ENCODE measurements at places on chromosomes 3 and 15.

DNA sequence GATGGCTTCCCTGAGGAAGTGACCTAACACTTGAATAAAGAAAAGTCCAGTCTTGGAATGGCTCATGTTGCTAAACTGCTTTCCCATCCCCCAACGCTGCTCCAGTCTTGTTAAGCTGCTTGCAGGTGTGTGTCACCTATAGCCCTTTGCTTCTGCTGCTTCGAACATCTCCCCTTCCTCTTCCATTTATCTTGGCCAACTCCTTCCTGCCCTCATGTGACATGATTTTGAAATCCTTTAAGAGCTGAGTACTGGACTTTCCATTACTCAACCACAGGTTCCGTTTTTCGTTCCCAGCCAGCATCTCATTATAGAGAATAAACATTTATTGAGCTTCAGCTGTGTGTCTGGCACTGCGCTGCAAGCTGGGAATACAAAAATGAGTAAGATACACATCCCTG, 1.7 kb downstream of the ATG7 start:
- no peak for DNase-seq

- no peak for DNase-seq
Observed at GRCh38 chr3:127483005-127483641, 107.4 kb downstream of the TPRA1 start.

DNA sequence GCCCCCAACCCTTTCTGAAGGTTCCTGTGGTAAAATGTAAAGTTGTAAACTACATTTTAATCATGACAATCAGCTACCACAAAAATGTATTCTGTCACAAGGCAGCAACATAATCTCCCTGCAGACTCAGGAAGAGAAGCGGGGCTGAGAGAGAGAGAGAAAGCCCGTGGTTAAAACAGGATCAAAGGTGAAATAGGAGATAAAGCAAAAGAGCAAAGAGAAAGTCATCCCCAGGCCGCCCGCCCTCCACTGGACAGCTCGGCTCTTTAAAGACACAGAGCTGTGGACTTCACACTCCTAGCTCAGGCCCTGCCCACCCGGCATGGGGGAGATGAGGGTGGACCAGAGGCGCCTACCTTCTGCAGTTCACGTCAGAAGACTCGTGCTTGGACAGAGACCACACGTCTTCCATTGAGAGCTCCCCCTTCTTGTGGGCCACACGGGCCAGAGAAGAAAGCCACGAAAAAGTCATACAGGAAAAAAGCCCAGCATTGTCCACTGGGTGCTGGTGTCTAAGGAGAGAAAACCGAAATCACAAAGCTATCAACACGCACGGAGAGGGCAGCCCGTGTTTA, 29.4 kb downstream of the ABCC5 start:
- DNase-seq, result no peak

- peak; percentile 13 for DNase-seq
Observed at GRCh38 chr3:127525373-127525772, 65.2 kb downstream of the TPRA1 start.

GRCh38 chr3:112734171-112734570, 93.2 kb upstream of the CCDC80 start:
- DNase-seq, result no peak

- no peak for DNase-seq
Observed at GRCh38 chr15:93496888-93497287, 407.9 kb upstream of the RGMA start.

DNA sequence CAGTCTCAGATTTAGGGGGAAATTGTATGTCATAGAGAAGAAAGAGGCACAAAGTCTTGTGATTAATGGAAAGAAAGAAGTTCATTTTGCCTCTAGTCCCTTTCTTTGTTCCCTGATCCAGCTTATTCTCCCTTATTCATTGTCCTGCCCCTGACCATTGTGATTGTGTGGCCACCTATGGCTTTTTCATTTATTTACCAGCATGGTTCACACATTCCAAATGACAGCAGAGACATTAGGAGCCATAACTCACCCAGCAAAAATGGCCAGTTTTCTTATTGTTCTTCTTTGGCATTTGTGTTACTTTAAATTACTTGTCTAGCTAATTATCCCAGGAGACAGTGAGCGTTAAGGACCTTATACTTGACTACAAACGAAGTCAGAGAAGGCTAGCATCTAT, 36.3 kb upstream of the SGO1 start:
- DNase-seq, result no peak

GRCh38 chr15:24877174-24877573, 77.6 kb upstream of the SNRPN start:
- DNase-seq, result no peak

GRCh38 chr3:71618538-71618937, 35.0 kb upstream of the FOXP1 start:
- no peak for DNase-seq

DNA sequence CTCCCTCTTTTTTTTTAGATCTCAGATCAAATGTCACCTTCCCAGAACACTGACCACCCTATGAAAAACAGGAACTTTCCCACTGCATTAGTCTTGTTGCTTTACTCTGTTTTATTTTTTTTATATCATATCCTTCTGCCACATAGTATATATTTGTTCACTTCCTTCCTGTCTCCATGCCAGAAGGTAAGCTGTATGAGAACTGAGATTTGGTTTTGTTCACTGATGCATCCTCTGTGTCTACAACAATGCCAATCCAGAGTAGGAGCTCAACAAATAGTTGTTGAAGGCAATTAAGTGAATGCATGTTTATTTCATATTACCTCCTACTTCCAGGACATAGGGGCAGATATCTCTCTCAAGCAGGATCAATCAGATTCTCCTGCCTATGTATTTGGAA, 114.4 kb downstream of the TPRG1 start:
- DNase-seq, result no peak

GRCh38 chr3:101862416-101863165, 13.3 kb downstream of the NFKBIZ start:
- no peak for DNase-seq

DNA sequence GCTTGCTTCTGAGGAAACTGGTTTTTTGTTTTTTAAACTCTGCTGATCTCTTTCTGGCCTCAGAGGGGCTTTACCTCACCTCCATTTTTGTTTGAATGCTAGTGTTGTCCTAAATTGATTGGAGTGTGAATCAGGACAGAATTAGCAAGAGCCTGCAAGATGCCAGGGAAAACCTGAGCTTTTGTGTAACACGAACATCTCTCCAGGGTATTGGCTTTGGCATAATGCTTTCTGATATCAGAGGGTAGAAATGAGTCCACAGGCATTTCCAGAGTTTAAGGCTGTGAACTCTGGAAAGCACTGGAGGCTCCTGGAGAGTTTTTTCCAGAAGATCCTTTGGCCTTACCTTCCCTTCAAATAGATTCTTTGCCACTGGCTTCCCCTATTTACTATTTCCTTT, 87.1 kb downstream of the WDR76 start:
- DNase-seq, result no peak

DNA sequence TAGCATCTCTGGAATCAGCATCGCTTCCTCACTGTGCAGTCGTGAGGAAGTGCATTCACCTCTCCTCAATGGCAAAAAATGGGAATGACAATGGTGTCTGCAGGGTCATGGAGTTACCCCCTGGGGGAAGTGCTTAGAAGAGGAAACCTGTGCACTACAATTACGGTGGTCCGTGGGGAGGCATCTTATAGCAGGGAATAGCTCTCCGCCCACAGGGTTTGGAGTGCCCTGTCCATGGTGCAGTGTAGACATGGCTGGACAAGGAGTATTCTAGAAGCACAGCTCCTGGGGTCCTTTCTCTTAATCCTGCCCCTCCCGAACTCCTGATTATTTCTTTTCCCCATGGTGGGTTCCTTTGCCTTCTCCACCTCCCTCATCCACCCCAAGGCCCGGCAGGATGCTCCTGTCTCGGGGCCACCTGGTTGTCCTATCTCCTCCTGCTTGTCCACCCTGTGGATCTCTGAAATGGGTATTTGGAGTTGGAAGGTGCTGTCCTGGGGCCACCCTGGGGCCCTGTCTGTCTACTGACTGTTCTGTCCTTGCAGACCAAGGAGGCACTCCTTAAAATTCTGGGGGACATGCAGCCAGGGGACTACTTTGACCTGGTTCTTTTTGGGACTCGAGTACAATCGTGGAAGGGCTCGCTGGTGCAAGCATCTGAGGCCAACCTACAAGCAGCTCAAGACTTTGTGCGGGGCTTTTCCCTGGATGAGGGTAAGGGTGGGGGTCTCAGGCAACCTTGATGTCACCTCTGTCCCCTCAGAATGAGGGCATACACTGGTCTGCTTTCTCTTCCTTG, 5.2 kb downstream of the ITIH1 start:
- DNase-seq, result no peak

DNA sequence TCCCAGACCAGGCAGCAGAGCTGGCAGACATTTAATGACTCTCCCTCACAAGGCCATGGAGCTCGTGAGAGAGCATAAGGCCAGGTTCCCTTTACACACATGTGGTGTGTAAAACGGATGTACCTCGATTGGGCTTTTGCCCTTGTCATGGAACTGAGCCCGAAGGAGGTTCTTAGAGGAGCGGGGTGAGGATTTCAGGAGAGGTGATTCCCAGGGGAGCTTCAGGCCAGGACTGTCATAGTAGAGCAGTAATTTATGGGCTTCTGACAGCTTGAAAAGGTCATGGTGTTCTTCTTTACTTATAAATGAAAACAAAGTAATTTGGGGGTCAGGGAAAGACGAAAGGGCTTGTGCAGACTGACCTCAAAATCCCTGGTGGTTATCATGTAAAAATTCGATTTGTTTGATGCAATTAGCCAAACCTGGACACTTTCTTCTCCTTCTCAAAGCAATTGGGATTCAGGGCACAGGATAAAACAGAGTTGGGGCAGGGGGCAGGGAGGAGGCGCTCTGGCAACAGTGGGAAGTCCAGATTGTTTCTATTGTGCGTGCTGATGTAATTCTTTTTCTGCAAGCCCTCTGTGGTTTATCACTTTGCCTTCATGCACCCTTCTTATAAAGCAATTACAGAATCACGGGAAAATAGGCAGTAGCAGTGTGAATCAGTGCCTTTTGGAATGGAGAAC, 51.0 kb downstream of the CACNA1D start:
- DNase-seq, result no peak

- peak; percentile 5 for DNase-seq
Observed at GRCh38 chr3:111616417-111617105, 21.4 kb upstream of the ZBED2 start.

- no peak for DNase-seq
Observed at GRCh38 chr15:23761386-23761785, 74.3 kb upstream of the NDN start.

GRCh38 chr3:49500205-49500731, 30.2 kb downstream of the DAG1 start:
- DNase-seq, result no peak

DNA sequence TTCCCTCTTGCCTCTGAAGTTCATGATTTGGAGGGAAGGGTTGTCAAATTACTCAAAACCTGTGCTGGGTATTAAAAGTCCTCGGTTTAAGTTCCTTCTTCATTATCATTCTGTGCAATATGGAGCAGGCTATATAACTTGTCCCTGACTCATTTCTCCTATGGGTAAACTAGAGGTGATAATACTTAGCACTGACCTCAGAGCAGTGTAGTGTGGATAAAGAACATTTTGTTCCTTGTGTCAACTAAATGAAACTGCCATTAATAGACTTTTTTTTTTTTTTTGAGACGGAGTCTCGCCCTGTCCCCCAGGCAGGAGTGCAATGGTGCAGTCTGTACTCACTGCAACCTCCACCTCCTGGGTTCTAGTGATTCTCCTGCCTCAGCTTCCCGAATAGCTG, 2.2 kb upstream of the BBX start:
- no peak for DNase-seq

DNA sequence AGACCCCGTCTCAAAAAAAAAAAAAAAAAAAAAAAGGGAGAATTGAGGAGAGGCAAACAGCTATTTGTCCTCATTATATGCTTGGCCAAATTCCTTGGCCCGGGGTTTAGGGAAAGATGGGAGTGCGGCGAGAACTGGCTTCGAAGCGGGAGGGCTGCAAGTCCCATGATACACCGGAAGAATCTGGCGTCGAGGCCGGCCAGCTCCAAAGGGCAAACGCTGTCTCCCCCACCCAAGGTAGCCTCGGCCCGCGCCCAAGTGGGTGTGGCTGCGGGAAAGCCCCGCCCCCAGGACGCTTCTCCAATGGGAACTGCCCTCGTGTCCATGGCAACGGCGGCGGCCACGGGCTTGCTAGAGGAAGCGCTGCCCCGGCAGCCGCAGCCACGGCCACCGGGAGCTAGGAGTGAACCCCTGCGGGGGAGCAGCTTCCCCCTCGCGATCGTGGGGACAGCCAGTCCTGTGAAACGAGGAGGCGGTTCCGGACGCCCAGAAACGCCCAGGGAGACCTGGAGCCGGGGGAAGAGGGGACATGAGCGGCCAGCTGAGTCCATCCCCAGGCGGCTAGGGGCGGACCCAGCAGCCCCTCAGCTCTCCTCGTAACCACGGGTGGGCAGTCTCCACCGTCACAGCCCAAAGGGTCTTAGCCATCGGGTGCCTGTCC, at the start of gene TTLL13:
Gene TTLL13 (plus strand): TSS at position 354 of the 661 bp plus-strand sequence. CDS start 1,075 bp downstream, outside the sequence.
- peak; percentile 42 for DNase-seq

DNA sequence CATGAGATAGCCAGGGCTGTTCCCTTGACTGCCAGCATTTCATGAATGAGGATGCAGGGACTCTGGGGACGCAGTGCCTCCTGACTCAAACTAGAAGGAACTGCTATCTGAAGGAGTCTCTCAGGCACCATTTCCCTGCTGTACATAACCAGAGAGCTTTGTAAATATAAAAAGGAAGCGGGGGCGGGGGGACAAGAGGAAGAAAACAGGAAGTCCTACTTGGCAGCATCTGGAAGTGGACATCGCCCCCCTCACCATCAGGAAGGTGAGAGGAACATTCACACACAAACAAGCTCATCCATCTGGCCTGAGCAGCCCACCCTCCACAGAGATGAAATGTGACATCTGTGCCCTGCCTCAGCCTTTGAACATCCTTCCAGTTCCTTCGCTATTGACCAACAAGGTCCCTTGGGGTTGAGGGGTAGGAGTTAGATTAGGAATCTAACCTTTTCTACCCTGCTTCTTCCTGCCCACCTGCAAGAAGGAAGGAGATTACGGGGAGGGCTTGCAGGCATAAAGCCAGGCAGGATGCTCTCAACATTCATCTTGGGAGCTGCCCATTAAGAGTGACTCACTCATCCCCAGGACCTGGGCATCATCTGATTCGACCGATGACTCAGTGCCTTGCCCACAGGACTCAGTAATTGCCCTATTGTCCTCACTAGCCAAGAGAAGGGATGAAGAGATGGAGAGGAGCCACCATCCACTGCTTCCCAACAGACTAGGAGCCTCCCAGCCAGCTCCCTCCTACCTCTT, 31.9 kb downstream of the SH3BP5 start:
- DNase-seq, result no peak

GRCh38 chr3:55897573-55898224, 410.6 kb upstream of the WNT5A start:
- no peak for DNase-seq

GRCh38 chr15:88221836-88222235, 34.7 kb downstream of the NTRK3 start:
- no peak for DNase-seq

- DNase-seq, result no peak
Observed at GRCh38 chr15:58934521-58934920, 1.0 kb upstream of the SLTM start.

DNA sequence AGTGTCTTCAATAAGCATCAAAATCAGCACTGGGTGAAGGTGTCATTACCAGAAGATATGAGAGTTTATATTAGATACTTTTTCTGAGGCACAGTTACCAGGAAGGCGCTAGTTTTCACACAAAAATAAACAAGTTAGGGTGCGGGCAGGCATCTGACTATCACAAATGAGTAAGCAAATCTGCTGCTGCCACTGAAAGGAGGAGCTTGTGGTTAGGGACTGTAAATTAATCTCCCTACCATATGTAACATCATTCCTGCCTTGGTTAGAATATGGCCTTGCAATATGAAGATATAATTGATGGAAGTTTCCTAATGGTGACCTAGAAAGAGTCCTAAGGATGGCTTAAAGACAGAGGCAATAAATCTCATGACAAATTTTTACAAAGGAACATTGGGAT, 19.5 kb upstream of the EID1 start:
- DNase-seq, result no peak
